ENCODE measurements at places on chromosomes 6 and 20. TPM values are rescaled to one million over a fixed set of nuclear protein-coding genes. Genes with fewer than 3 reads are reported as not detected.

SLC22A2 gene
- total RNA-seq = not detected

MLIP gene
- not detected for total RNA-seq

SMLR1 gene
- total RNA-seq = not detected

CRISP3 gene
- not detected for total RNA-seq

GRCh38 chr20:52230409-52230808, 38.8 kb upstream of the ZFP64 start:
- peaks cover 6% of the 10 kb centered on the region for H3K4me1 ChIP-seq
- H3K27ac ChIP-seq = no peak overlapping the region
- H3K27me3 ChIP-seq = peaks cover 16% of the 10 kb centered on the region

DNA sequence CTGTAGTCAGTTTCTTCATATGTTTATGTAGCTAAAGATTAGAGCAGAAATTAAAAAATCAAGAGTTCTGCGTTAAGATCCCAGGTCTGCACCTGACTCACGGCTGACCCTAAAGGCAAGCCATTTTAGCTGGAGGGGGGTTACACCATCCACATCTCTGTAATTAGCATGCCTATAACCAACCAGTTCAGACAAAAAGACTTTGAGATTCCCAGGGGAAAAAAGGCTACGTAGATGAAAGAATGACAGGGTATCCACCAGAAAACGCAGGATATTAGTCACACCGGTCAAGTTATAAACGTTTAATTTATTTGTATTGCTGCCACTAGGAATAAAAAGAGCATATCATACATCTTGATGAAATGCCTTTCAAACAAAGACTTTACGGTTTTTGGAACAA, 299.1 kb downstream of the FOXC1 start:
- no peaks in the 10 kb centered on the region for H3K27me3 ChIP-seq
- H3K36me3 ChIP-seq = no peaks in the 10 kb centered on the region
- peak overlapping the region; percentile 44 for H3K27ac ChIP-seq

DNA sequence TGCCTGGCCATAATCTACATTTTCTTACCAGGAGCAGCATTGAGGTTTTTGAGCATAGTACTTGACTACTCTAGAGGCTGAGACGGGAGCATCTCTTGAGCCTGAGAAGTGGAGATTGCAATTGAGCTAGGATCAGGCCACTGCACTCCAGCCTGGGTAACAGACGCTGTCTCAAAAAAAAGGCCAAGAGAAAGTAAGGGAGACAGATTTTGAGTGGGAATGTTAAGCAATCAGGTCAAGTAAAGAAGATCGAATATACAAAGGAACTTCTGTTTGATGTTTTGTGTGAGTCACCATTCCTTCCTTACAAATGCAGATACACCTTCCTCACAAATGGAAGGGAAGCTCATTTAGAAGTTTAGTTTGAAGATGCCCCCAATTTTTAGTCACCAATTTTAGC, 4.4 kb downstream of the PNRC1 start:
- H3K27ac ChIP-seq = no peak overlapping the region
- DNase-seq = no peak
- H3K36me3 ChIP-seq = peaks cover 39% of the 10 kb centered on the region
- H3K27me3 ChIP-seq = no peaks in the 10 kb centered on the region
- H3K4me1 ChIP-seq = peaks cover 39% of the 10 kb centered on the region

DNA sequence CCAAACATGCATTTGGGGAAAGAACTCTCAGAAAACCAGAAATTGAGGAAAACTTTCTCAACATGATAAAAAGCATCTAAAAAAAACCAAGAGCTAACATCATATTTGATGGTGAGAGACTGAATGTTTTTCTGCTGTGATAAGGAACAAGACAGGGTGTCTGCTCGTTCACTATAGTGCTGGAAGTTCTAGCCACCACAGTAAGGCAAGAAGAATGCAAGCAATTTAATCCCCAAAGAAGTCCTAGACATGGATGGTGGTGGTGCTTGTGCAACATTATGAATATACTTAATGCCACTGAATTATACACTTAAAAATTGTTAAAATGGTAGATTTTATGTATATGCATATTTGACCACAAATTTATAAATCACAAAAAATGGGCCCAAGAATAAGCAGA, 53.4 kb downstream of the LYRM2 start:
- H3K36me3 ChIP-seq = no peaks in the 10 kb centered on the region
- no peak overlapping the region for H3K27ac ChIP-seq
- H3K4me3 ChIP-seq = no peak overlapping the region
- no peaks in the 10 kb centered on the region for H3K27me3 ChIP-seq

DNA sequence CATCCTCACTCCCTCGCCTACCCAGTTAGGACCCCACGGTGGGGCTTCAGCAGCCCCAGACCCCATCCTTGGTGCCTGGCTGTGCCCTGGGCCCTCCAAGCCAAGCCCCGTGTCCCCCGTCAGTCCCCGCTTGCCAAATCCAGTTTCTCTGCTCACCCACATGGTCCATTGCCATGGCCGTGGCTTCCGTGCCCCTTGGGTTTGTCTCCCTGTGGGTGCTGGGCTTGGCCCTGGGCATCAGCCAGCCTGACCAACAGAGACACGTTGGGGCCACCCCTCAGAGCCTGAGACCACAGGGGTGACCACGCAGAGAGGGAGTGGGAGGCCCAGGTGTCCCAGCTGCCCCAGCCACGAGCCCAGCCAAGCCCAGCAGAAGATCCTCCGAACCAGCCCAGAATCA, 7.7 kb downstream of the SS18L1 start:
- DNase-seq = no peak
- no peak overlapping the region for H3K27ac ChIP-seq
- H3K4me1 ChIP-seq = peaks cover 31% of the 10 kb centered on the region

Measured in osteocyte (in vitro differentiated cells).